ENCODE measurements at places on chromosomes 6 and 20.

- DNase-seq, result no peak
Observed at GRCh38 chr20:13173201-13173600, 47.9 kb upstream of the ISM1 start.

- DNase-seq, result no peak
Observed at GRCh38 chr20:20205862-20206236, 153.5 kb downstream of the CFAP61 start.

DNA sequence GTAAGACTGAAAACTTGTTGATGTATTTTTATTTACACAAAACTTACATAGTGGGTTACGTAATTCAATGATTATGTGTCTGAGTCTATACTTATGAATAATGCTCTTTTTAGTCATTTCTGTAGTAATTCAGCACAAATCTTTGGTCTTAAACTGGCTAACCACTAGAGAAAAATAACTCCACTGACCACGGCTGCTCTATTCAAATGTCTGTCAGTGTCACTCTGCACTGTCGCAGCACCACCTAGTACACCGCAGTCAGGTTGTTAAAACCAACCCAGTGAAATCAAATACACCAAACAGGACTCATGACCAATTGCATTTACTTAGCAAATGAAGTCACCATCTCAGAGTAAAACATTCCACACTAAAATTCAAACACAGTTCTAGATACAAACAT lies 93.5 kb upstream of the CCDC28A start:
- no peak for DNase-seq

GRCh38 chr6:57262901-57263694 lies 41.0 kb upstream of the RAB23 start:
- DNase-seq, result no peak

- no peak for DNase-seq
Observed at GRCh38 chr20:25083141-25083772, 1.3 kb upstream of the VSX1 start.
